Stimulated activated CD4-positive, alpha-beta T cell treated with anti-CD3 and anti-CD28 coated beads, Interleukin-15, amount 100 ng/mL, for 24 hours (primary cell): ENCODE measurements at places on chromosomes 11 and 22.

DNA sequence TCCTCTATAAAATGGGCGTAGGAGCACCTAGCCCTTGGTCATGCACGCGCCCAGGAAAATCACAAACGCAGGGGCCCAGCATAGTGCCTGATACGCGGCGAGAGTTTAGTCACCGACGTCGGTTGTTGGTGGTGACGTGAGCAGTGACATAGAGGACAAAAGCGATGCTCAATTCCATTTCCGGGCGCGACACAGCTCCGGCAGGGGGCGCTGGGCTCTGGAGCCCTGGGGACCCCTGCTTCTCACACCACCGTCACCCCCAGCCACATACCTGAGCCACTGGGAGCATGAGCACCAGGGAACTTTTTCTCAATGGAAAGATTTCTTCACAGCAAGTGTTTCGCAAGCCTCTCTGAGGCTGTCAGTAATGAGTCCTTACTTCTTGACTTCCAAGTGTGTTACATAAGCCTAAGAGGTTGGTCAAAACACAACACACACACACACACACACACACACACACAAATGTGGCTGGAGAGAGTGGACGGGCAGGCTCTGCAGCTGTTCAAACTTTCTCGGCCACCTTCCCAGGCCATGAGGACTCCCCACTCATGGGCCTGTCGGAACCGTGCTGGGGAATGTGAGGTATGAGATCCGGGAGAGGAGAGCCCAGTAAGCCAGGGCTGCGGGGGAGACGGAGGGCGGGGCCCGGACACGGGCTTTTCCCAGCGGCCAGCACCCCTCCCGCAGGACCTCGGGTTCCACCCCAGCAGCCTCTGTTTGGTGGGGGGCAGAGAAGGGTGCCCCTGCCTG, 36.9 kb upstream of the LINC01488 start:
- DNase-seq: peak; percentile 14

DNA sequence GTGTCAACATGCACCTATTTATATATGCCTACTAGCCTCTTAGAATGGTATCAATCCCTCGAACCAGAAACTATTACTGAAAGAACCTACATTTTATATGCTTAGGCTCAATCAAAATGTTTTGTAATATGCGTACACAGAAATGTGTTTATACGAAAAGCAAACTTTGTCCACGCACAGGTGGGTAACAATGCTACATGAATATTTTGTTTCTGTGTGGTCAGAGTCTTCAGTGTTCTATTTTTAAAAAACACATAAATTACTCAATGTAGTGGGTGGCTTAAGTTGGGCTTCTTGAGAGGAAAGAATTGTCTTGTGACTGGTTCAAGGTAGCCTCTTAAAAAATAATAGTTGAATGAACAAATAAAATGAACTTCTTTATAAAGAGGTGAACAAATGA, 46.1 kb downstream of the SYTL2 start:
- DNase-seq: no peak

GRCh38 chr22:29090039-29090438, 17.2 kb downstream of the KREMEN1 start:
- no peak for DNase-seq

DNA sequence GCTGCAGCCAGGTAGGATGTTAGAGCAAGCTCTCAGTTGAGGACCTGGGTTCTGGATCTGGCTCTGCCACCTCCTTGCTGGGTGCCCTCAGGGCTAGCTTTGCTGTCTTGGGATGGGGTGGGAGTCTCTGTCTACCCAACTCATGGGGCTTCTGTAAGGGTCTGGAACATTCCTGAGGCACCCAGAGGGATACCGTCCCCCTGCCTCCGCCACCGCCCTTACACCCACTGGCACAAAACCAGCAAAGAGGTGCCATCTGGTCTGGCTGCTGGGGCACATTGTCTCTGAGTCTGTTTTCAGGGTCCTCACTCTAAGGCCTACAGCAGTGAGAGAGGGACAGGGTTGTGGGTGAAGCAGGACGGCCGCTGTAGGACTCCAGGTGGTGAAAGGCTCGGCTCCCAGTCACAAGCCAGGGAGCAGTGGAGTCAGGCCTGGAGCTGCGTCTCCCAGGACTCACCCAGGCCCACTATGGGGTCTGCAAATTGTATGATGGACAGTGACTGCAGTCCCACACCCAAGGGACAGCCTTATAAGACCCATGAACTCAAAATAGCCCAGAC, 84.9 kb downstream of the MORC2 start:
- no peak for DNase-seq

DNA sequence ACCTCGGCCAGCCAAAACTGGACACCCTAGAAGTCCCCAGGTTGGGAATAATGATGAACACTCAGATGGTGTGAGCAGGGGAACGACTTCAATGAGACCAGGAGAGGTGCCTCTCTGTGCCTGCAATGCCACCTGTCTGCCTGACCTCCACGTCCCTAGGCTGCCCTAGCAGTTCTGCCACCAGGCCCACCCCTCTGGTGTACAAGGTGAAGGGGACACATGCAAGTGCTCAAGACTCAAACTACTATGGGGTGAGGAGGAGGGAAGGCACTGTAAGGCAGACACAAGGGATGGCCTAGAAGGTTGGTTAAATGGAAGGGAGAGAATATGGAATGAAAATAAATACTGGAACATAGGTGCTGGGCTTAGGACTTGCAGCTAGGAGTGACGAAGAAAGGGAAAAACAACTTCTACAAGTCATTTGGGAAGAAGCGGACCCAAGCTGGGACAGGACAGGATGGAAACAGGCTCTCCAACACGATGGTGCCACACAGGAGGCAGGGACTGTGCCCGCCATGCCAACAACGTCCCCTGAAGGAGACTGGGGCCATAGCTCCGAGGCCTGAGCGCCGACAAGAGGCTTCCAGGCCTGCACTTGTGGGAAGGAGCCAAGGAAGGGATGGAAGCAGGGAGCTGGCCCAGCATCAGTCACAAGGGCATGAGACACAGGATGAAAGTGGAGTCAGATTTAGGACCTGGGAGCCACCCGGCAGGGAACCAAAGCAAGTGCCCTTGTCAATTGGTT, 18.5 kb downstream of the SERPIND1 start:
- no peak for DNase-seq

GRCh38 chr11:88300888-88301487, 36.5 kb downstream of the CTSC start:
- DNase-seq: no peak
